ENCODE measurements at places on chromosomes 11 and 22. TPM values are rescaled to one million over a fixed set of nuclear protein-coding genes. Genes with fewer than 3 reads are reported as not detected.
A peak's percentile ranks its signal among the peaks of the same experiment; 100 is the strongest.

TBC1D22A gene
- 23.2 TPM for total RNA-seq

F2 gene
- 21.8 TPM for total RNA-seq

- H3K27ac ChIP-seq = no peak overlapping the region
- H3K4me1 ChIP-seq = no peaks in the 10 kb centered on the region
- no peaks in the 10 kb centered on the region for H3K36me3 ChIP-seq
- DNase-seq = no peak
- peaks cover 18% of the 10 kb centered on the region for H3K27me3 ChIP-seq
Measured at GRCh38 chr22:29167032-29167911, 38.4 kb upstream of the EMID1 start.

DNA sequence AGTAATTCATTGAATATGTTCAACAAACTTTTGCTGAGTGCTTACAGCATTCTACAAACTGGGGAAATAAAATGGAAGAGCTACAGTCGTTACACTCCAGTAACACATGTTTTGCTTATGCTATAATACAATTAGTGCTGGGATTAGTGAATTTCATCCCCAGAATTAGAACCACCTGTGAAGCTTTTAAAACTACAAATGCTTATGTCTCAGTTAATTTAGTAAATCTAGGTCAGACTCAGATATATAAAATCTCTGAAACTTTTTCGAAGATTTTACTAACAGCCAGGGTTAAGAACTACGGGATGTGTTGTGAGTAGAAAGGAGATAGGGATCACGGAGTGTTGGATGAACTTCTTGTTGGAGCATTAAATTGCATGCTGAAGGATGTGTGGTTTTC is 33.7 kb upstream of the EED start:
- DNase-seq = no peak
- H3K27me3 ChIP-seq = no peaks in the 10 kb centered on the region
- peaks cover 22% of the 10 kb centered on the region for H3K4me1 ChIP-seq
- H3K4me3 ChIP-seq = no peak overlapping the region
- no peak overlapping the region for H3K27ac ChIP-seq
- peaks cover 1% of the 10 kb centered on the region for H3K36me3 ChIP-seq

SCN4B gene
- total RNA-seq = 0.16 TPM

DNA sequence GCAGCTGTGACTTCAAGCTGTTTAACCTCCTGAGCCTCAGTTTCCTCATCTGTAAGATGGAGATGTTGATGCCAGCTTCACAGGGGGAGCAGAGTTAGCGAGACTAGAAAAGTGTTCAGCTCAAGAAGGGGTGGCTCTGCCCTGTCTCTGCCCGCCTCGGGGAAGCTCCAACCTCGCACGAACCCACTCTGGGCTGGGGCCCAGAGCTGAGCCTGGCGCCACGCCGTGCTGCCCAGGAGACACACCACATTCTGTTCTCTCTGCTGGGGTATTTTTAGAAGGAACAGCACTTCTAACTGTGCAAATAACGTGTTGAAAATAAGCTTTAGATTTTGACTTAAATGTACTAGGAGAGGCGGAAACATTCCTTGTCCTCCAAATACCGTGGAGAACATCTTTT is 74.1 kb downstream of the PHF21B start:
- DNase-seq = no peak
- no peaks in the 10 kb centered on the region for H3K27me3 ChIP-seq
- H3K36me3 ChIP-seq = no peaks in the 10 kb centered on the region

MPPED1 gene
- 0.96 TPM for total RNA-seq

NPTXR gene
- 4.7 TPM for total RNA-seq

GAS2 gene
- 14.5 TPM for total RNA-seq

OR52N4 gene
- not detected for total RNA-seq

DNA sequence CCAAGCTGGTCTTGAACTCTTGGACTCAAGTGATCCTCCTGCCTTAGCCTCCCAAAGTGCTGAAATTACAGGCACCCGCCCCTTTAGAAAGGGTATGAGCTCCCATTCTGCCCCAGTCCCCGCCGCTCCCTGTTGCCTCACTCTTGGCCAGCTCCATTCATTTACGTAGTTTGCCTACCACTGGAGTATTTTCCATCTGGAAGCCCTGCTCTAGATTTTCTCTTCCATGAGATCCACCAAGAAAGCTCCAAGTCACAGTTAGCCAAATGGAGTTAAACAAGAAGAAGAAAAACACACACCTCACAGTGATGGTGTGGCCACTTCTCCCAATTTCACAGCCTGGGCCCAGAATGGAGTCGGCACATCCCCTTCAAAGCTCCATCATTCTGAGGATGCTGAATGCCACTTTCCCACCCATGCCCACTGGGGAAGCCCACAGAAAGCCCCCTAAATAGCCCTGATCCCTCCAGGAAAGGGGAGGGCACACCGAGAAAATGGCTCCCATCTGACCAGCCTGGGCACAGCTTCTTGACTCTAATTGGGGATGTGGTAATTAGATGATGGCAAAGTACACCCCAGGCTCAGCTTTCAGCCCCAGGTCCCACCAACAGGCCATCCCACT is 381.2 kb downstream of the MN1 start:
- H3K27ac ChIP-seq = no peak overlapping the region
- H3K27me3 ChIP-seq = peaks cover 10% of the 10 kb centered on the region
- H3K4me3 ChIP-seq = no peak overlapping the region
- H3K36me3 ChIP-seq = no peaks in the 10 kb centered on the region

DNA sequence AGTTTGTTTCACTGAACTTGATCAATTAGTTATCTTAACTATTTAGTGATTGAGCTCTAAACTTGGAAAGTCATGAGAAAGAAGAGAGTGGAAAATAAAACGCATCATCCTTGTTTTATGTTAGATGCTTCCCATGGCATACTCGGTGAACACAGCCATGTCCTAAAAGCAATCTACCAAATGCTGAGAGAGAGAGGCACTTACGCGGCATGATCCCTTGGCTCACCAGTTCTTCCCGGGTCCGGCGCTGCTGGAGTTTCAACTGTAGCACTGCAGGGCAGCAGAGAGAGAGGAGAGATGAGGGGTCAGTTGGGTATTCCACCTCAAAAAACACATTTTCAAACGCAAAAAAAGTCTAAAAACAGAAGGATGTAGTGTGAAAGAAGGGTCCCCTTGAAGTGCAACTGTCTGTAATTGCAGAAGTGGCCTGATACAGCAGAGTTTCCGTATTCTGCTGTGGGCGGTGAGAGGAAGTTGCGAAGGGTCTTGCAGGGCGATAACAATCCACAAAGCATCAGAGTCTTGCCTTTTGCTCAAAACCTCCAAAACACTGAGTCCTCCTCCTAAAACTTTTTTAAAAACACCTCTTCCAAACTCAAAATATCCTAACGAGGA is 92.7 kb downstream of the SGSM3 start:
- no peak overlapping the region for H3K27ac ChIP-seq
- DNase-seq = no peak
- no peak overlapping the region for H3K4me3 ChIP-seq
- no peaks in the 10 kb centered on the region for H3K4me1 ChIP-seq
- no peaks in the 10 kb centered on the region for H3K27me3 ChIP-seq

SHANK2 gene
- 97.8 TPM for total RNA-seq

DDX6 gene
- total RNA-seq = 181 TPM

AIFM3 gene
- 1.8 TPM for total RNA-seq

DNA sequence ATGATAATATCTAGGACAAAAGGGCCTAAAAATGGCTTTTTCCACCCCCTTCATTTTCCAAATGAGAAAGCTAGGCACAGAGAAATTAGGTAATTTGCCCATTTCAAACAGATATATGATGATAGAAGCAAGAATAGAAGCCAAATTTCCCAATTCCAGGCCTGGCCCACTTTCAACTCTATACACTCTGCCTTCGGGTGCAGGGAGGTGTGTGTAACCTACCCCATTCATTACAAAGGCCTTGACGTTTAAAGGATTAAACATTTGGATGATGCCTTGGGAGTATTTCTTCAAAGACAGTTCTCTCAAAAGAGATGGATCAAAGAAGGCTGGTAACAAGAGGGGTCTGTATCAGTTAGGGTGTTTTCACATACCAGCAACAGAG is 134.1 kb downstream of the CCDC34 start:
- H3K4me3 ChIP-seq = no peak overlapping the region
- H3K36me3 ChIP-seq = peaks cover 7% of the 10 kb centered on the region
- no peak for DNase-seq
- no peaks in the 10 kb centered on the region for H3K27me3 ChIP-seq

DNA sequence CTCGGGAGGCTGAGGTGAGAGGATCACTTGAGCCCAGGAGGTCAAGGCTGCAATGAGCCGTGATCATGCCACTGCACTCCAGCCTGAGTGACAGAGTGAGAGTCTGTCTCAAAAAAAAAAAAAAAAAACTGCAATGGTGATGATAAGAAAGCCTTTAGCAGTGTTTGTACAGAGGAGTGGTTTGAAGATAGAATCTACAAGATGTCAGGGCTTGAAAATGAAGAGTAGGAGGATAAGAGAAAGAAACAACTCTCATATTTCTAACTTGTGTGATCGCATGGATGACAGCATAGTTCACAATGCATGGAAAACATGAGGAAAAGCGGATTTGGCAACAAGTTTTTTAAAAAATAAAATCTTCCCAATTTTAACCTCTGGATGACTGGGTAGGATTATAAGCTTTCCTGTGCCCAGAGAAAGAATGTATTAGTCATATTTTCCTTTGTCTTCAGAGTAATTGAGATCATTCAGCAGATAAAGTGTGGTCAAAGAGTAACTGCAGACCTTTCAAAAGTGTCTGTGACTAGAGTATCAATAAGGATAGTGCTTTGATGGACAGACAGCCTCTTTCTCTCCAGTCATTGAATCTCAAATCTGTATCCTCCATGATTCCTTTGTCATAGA is 328.1 kb downstream of the CASP12 start:
- peaks cover 1% of the 10 kb centered on the region for H3K4me1 ChIP-seq
- peaks cover 1% of the 10 kb centered on the region for H3K36me3 ChIP-seq

GRCh38 chr11:102623998-102624397 is 1.1 kb downstream of the MMP20 start:
- no peak overlapping the region for H3K27ac ChIP-seq
- H3K36me3 ChIP-seq = no peaks in the 10 kb centered on the region
- no peaks in the 10 kb centered on the region for H3K4me1 ChIP-seq
- no peak overlapping the region for H3K4me3 ChIP-seq

DNA sequence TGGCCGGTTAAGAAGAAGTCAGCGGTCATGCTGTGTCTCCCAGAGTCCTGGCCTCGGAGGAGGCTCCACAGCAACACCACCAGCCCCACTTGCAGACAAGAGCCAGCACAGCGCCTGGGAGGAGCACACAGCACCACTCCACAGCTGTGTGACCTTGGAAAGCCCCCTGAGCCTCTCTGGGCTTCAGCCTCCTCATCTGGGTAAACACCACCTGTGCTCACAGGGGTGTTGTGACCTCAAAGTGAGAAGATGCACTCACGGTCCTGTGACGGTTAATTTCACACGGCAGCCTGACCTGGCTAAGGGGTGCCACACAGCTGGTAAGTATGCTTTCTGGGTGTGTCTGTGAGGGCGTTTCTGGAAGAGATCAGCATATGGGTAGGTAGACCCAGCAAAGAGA is 54.7 kb downstream of the PHF21B start:
- DNase-seq = no peak
- peaks cover 14% of the 10 kb centered on the region for H3K4me1 ChIP-seq
- H3K4me3 ChIP-seq = no peak overlapping the region
- peaks cover 18% of the 10 kb centered on the region for H3K36me3 ChIP-seq
- H3K27ac ChIP-seq = no peak overlapping the region

- no peak overlapping the region for H3K27ac ChIP-seq
- peaks cover 10% of the 10 kb centered on the region for H3K4me1 ChIP-seq
- H3K4me3 ChIP-seq = no peak overlapping the region
- DNase-seq = no peak
- no peaks in the 10 kb centered on the region for H3K27me3 ChIP-seq
Measured at GRCh38 chr11:14529321-14529720, 9.1 kb upstream of the PSMA1 start.

DNA sequence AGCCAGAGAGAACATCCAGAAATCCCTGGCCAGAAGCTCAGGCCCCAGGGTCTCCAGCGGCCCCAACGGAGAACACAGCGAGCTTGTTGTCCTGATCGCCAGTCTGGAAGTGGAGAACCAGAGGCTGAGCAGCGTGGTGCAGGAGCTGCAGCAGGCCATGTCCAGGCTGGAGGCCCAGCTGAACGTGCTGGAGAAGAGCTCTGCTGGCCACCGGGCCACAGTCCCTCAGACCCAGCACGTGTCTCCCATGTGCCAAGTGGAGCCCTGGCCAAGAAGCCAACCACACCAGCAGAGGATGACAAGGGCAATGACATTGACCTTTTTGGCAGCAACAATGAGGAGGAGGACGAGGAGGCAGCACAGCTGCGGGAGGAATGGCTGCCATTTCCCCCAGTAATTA is 20.6 kb upstream of the SCGB1D1 start:
- no peak for DNase-seq
- H3K27me3 ChIP-seq = peaks cover 35% of the 10 kb centered on the region
- peaks cover 3% of the 10 kb centered on the region for H3K4me1 ChIP-seq
- H3K36me3 ChIP-seq = no peaks in the 10 kb centered on the region

TREH gene
- total RNA-seq = not detected

GRCh38 chr22:30357236-30357570 is 396 bp downstream of the CCDC157 start:
- H3K4me1 ChIP-seq = peaks cover 23% of the 10 kb centered on the region
- H3K36me3 ChIP-seq = peaks cover 4% of the 10 kb centered on the region
- H3K27me3 ChIP-seq = no peaks in the 10 kb centered on the region

DNA sequence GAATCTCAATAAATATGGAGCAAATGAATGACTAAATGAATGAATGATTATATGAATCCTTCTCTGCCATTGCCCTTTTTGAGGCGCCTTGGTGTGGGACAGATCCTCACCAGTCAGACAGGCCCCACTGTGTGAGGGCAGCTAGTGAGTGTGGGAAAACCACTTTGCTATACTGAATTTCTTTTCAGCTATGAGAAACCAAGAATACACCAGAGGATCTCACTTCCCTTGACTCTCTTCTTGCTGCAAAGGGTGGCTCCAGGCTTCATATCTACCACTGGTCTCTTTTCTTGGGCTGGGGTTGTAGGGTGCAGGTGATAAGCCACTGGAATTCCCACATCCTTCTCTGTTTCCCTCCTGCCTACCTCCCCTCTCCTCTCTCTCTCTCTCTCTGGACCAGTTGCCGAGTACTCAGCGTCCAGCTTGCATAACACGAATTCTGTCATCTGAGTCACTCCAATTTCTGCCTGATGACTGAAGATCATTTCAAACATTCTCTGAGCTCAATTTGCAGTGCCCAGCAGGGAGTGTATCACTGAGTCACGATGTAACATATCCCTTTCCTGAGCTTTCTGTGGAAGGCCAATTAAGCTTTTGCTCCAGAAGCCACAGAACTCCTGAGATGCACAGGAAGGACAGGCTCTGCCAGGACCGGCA is 304.3 kb upstream of the NCAM1 start:
- no peaks in the 10 kb centered on the region for H3K36me3 ChIP-seq
- H3K4me3 ChIP-seq = no peak overlapping the region
- H3K4me1 ChIP-seq = no peaks in the 10 kb centered on the region
- H3K27ac ChIP-seq = no peak overlapping the region
- no peak for DNase-seq
- peaks cover 4% of the 10 kb centered on the region for H3K27me3 ChIP-seq

- peaks cover 22% of the 10 kb centered on the region for H3K36me3 ChIP-seq
- H3K4me3 ChIP-seq = peak overlapping the region; percentile 17
- H3K27me3 ChIP-seq = no peaks in the 10 kb centered on the region
- peaks cover 17% of the 10 kb centered on the region for H3K4me1 ChIP-seq
Measured at GRCh38 chr22:42805998-42806830, 50.9 kb downstream of the ARFGAP3 start.

OR10D3 gene
- not detected for total RNA-seq

GRCh38 chr11:68076371-68077042 is 37.7 kb downstream of the TCIRG1 start:
- H3K4me1 ChIP-seq = no peaks in the 10 kb centered on the region
- H3K36me3 ChIP-seq = peaks cover 9% of the 10 kb centered on the region

Measured in progenitor cell of endocrine pancreas (in vitro differentiated cells).